ENCODE measurements at places on chromosomes 2 and 18.
A peak's percentile ranks its signal among the peaks of the same experiment; 100 is the strongest.

- DNase-seq: no peak
These were observed 53.4 kb downstream of the SLC66A2 start for GRCh38 chr18:79897940-79898625.

- peak; percentile 31 for DNase-seq
These were observed 191.7 kb upstream of the TWIST2 start for GRCh38 chr2:238655974-238656722.

DNA sequence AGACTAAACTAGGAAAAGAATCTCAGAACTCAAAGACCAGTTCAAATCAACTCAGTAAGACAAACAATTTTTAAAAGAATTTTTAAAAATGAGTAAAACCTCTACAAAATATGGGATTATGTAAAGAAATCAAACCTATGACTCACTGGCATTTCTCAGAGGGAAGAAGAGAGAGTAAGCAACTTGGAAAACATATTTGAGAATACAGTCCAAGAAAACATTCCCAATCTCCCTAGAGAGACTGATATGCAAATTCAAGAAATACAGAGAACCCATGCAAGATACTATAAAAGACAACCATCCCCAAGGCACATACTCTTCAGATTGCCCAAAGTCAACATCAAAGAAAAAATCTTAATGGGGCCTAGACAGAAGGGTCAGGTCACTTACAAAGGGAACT is 162.7 kb downstream of the WDPCP start:
- DNase-seq: no peak

DNA sequence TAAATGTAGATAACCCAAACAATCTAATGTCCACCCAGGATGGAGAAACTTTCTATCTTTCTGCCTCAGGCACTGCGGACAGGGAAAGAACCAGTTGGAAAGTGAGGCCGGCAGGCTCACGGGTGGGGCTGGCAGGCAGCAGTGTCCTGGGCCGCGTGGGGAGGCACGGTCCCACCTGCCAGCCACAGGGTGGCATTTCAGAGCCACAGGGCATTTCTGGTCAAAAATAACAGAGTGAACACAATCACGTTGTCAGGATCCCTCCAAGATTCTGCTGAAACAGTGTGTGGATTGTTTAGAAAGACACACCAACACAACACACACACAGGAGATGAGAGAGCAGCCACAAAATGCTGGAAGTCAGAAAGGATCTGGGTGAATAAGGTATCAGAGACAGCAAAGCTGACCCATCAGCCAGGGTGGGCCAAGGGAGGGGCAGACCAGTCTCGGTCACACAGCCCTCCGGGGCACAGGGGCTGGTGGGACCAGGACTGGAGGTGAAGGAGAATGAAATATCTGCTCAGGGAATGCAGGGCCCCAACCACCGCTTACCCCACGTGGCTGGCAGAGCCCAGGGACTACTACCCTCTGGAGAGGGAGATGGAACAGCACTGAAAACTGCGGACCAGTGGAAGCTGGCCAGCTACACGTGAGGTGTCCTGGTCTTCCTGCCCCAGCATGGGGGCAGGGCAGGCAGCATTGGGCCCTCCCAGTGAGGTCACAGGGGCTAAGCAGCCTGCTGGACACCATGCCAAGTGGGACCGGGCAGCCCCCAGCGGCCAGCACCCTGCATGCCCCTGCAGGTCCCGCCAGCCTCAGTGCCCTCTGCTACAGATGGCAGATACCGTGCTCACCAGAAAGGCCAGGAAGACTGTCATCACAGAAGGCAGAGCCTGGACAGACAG is 173.9 kb downstream of the HDAC4 start:
- no peak for DNase-seq

- no peak for DNase-seq
These were observed 13.5 kb upstream of the SALL3 start for GRCh38 chr18:78965917-78966792.

- no peak for DNase-seq
These were observed 213.9 kb upstream of the ITGA4 start for GRCh38 chr2:181243319-181243718.

DNA sequence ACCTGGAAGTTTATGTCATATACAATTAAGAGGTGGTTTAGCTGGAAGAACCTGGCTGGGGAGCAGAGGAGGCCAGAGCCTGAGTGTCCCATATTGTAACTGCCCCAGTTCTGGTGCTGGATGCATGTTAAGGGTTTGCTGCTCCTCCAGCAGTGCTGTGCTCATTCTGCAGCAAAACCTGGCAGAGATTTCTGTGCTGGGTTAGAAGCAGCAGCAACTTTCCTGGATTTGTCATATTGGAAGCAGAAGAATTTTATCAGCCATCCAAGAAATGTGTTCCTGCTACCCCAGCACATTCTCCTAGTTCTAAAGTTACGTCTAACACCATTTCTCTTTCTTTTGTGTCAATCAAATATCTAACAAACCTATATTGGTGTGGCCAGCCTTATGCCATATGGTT is 284.1 kb downstream of the TDRD15 start:
- no peak for DNase-seq

- no peak for DNase-seq
These were observed 3.4 kb downstream of the NGEF start for GRCh38 chr2:233009661-233010060.

Data from activated CD4-positive, alpha-beta T cell treated with anti-CD3 and anti-CD28 coated beads, Interleukin-2, amount 10 ng/mL, durations not matched to agents 24 days and 14 days (primary cell).